Anterior cingulate cortex (tissue), 58 donors: ENCODE measurements at places on chromosomes 6 and 20.
A peak's percentile ranks its signal among the peaks of the same experiment; 100 is the strongest.

- no peak for DNase-seq
Measured at GRCh38 chr6:4486568-4487315, 289.5 kb upstream of the CDYL start.

DNA sequence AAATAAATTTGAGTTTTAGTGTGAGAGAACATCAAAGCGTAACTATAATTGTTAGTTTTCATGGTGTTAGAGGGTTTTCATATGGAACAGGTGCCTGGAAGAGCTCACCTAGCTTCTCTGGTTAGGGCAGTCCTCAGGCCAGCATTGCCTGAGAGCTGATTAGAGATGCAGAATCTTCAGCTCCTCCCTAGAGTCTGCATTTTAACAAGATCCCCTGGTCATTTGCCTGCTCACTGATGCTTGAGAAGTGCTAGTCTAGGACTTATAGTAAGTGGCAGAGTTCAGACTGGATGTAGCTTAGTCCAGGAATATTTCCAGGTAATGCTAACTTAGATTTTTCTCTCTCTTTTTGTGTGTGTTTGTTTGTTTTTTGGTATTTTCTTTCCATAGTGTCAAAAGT lies 21.7 kb upstream of the SMIM26 start:
- DNase-seq = no peak

- no peak for DNase-seq
Measured at GRCh38 chr6:161057103-161058091, 65.8 kb downstream of the MAP3K4 start.

DNA sequence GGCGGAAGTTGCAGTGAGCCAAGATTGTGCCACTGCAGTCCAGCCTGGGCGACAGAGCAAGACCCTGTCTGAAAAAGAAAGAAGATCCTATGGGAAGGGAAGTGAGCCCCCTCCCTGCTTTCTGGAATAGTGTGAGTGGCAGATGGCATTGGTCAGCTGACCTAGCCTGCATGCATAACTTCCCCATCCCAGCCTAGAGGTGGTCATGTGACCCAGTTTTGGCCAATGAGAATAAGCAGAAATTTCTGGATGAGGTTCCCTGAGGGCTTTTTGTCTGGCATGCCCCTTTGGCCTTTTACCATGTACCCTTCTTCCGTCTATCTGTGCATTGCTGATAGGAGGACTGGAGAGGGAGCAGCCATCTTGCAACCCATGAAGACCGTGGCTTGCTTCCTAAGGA lies 269.3 kb downstream of the NRN1 start:
- no peak for DNase-seq

DNA sequence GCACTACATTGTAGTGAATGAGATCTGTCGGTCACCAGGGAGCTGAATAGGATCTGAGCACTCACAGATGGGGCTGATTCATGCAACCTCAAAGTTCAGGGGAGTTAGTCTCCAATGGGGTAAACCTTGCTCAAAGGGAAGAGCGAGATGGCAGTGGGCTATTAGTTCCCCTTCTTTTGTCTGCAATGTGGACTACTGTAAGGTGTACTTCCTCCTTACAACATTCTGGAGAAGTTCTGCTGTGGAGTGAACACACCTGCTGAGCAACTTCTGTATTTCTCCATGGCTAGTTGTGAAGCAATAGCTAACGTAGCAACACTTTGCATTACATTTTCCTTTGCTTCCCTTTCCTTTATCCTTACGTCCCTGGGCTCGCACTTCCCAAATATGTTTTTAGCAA lies 134.3 kb upstream of the B3GAT2 start:
- no peak for DNase-seq

GRCh38 chr6:126608681-126609080 lies 268.8 kb downstream of the CENPW start:
- no peak for DNase-seq

- DNase-seq = no peak
Measured at GRCh38 chr20:4091490-4092479, 76.4 kb upstream of the RNF24 start.

- DNase-seq = no peak
Measured at GRCh38 chr6:119132261-119132981, 54.0 kb upstream of the FAM184A start.

- no peak for DNase-seq
Measured at GRCh38 chr6:166715065-166715464, 88.0 kb upstream of the RPS6KA2 start.

DNA sequence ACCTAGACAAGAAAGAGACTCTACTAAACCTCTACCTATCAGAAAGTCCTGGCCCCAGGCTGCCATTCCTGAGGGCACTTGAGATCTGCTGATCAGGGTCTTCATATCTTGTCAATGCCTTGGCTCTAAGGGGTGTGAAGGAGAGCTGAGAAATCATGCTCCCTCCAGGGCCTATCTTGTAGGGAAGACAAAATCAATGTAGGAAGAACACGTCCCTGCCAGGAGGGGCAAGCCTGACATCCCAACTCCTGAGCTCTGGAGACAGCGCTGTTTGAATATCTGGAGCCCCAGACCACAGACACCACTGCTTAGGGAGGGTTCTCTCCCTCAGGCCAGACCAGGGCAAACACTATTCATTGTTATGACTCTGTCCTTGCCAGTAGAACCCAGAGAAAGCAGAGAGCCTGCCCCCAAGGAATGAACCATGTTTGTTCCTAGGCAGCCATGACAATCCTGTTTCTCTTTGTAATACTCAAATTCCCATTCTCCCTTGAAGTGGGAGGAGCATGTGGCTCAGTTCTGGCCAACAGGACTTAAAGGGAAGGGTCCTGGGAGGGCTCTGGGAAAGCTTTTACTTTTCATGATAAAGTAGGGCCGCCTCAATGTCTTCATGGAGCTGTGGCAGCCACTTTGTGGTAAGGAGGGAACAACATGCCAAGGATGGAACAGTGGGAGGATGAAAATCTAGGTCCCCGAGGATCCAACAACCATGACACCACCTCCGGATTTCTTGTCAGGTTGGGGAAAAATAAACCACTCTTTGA lies 1.8 kb upstream of the FASTKD5 start:
- DNase-seq = no peak

- no peak for DNase-seq
Measured at GRCh38 chr20:50992733-50993457, 30.0 kb downstream of the KCNG1 start.

DNA sequence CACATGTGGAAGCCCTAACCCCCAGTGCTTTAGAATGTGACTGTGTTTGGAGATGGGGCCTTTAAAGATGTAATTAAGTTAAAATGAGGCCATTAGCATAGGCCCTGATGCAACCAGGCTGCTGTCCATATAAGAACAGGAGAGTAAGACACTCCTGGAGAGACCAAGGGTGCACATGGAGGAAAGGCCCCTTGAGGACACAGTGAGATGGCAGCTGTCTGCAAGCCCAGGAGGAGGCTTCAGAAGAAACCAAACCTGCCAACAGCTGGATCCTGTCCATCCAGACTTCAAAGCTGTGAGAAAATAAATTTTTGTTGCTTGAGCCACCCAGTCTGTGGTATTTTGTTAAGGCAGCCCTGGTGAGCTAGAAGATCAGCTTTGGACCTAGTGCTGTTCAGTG lies 16.8 kb upstream of the SNRPB2 start:
- no peak for DNase-seq

DNA sequence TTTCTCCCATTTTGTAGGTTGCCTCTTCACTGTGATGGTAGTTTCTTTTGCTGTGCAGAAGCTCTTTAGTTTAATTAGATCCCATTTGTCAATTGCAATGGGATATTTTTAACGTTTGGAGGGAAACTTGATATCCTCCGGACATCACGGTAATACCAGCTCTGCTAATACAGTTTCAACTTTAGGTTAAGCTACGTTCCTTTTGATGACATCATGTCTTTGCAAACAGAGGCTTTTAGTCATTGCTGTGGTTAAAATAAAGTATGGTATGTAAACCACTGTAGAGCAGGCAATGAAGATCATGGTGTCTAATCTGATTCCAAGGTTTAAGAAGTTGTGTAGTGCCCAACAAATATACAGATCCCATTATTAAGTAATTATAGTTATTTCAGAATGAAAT lies 168.0 kb upstream of the CHD6 start:
- no peak for DNase-seq

DNA sequence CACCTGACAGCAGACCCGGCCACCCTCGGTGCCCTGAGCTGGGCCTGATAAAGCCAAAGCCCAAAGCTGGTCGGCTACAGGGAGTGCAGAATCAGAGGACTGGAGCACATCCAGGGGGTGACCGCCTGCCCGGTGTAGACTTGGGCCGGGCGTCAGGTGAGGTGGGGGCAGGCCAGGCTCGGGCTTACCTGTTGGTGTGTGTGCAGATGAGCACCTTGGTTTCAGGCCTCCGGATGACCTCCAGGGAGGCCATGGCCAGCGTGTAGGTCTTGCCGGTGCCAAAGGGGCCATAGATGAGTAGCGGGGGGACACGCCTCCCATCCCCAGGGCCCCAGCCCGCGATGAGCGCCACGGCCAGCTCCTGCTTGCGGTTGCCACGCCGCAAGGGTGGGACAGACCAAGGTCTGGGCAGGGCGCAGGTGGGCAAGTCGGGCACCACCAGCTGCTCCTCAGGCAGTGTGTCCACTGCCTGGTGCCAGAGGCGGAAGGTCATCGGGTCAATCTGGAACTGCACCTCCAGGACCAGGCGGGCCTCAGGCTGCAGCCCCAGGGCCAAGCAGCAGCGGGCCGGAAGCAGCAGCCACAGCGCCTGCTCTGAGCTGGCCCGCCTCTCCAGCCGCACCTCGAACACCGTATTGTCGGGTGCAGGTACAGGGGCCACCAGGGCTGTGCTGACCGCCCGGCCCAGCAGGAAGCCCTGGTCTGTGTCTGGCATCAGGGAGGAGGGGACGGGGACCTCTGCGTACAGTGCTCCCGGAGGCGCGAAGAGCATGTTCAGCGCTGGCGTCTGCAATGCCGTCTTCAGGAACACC lies 5.7 kb downstream of the HELZ2 start:
- DNase-seq = no peak

DNA sequence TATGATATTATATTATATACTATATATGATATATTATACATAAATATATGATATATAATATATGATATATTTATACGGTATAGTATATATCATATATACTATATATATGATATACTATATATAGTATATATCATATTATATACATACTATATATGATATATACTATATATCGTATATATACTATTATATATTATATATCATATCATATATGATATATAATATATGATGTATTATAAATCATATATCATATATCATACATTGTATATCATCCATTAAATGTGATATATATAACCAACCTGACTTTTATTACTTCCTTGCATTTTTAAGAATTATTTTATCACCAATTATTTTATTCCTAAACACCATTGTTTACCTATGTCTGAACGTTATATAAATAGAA lies 146.6 kb upstream of the PRSS16 start:
- DNase-seq = no peak

DNA sequence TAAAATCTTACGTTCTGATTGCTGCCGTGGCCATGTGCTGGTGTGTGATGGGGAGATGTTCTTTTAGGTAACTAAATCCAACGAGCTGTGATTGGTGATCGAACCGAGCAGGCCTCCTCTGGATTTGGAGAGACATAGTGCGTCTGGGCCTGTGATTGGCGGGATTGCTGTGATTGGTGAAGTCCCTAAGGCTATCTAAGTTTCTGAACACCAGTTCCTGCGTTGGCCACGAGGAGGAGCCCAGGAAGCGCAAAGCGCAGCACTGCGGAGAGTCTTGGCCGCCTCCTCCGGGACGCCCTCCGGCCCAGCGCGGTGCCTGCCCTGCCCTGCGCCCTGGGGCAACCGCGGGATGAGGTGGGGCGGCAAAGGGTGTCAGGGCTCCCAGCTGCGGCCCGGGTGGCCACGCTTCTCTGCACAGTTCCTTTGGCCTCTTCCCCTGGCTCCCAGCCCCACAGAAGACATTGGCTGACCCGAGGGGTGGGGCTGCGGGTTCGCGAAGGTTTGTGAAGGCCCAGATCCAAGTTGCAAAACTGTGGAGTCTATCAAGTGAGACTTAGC lies 33.0 kb downstream of the HNF4A start:
- DNase-seq = peak; percentile 52

DNA sequence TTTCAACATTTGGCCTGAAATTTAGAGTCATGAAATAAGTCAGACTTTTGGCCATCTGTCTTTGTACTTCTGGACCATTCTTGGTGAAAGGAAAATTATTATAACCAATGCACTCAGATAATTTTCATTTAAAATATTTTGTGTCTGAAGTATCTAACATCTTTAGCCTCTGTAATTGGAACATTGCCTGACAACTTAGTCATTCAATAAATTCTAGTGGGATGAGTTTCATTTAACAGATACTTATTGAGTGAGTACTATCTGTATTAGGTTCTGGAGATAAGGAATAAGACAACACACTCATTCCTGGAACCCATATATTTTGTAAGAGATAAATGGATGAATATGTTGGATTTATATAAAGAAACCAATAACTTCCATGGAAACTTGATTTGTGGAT lies 536.0 kb downstream of the BCKDHB start:
- no peak for DNase-seq

- DNase-seq = no peak
Measured at GRCh38 chr6:129604321-129604720, 105.7 kb downstream of the ARHGAP18 start.
